Stimulated activated CD8-positive, alpha-beta memory T cell treated with anti-CD3 and anti-CD28 coated beads, Interleukin-4, amount 100 ng/mL, for 1 hour (primary cell): ENCODE measurements at places on chromosomes 2 and 18.
A peak's percentile ranks its signal among the peaks of the same experiment; 100 is the strongest.

DNA sequence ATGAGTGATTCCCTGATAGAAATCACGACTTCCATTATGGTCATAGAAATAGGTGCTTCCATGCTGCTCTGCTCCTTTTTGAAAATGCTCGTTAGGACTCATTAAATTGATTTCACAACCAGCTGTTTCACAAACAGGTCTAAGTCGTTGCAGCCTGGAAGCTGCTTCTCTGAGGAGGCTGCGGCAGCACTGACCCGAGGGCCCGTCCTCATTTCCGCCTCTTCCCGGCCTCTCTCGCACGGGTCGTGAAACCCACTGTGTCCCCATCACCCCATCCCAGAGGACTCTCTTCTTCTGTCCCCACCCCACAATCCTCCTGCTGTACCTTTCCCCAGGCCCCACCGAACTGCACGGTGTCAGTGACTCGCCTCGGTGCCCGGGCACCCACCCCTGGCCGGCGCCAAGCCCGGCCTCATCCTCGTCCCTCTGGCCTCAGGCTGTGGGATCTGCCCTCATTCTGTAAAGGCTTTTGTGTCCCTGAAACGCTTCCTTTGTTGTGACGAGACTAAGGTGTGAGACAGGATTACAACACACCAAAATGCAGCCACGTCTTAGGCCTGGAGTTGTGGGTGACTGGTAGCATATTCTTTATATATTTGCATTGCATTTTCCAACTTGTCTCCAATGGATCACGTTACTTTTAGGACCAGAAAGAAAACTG, 112.7 kb upstream of the CTDP1 start:
- DNase-seq, result no peak

GRCh38 chr18:9735238-9735637, 27.1 kb downstream of the RAB31 start:
- DNase-seq, result no peak

- no peak for DNase-seq
These were observed 88.2 kb downstream of the MTCL1 start for GRCh38 chr18:8793445-8794155.

DNA sequence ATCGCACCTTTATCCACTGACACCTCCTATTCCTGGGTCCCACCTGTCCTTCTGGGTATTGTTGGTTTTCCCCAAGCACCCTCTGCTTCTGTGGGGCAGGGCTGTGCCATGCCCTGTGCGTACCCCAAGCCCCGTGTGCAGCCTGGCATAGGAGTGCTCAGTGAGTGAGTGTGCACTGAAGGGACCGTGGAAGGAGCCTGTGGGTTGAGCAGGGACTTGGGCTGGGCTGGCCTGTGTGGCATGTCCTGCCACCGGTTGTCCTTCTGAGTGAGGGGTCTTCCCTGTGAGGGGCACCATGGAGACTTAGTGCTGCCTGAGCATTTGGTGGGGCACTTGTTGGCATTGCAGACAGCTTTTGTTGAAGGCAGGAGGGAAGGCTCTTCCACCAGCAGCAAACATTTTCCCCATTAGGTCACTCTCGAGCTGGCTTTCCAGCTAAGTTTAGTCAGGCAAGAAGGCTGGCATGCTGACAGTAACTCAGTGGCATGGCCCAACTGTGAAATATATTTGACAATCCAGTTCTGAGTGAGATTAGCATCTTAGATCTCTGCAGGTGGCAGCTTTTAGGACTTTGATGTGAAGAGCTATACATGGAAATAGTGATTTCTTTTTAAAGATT, 64.7 kb downstream of the LPIN1 start:
- DNase-seq, result no peak

- DNase-seq, result no peak
These were observed 507.9 kb upstream of the SYT4 start for GRCh38 chr18:43785158-43785557.

GRCh38 chr18:7789856-7790552, 222.9 kb downstream of the PTPRM start:
- DNase-seq, result no peak

DNA sequence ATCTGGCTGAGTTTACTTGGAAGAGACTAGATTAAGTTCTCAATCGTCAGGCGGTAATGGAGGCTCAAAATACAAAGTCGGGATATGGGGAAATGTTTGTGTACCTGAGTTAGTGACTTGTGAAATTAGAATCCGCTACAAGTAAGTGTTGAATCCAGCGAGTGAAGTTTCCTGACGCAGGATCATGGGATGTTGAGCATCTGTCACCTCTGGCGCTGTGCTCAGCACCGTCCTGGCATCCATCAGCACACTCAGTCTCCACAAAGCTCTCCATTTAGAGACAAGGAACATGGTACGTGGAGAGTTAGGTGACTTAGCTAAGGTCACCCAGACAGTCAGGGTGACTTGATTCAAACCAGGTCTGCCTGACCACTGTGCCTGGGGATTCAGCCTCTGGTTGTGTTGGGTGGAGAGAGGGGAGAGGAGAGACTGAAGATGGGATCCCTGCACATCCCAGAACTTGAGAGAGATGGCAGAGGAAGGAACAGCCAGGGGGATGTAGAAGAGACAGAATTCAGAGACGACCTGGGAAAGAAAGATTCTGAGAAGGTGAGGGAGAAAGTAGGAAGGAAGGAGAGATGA, 251.2 kb downstream of the ACKR3 start:
- no peak for DNase-seq

DNA sequence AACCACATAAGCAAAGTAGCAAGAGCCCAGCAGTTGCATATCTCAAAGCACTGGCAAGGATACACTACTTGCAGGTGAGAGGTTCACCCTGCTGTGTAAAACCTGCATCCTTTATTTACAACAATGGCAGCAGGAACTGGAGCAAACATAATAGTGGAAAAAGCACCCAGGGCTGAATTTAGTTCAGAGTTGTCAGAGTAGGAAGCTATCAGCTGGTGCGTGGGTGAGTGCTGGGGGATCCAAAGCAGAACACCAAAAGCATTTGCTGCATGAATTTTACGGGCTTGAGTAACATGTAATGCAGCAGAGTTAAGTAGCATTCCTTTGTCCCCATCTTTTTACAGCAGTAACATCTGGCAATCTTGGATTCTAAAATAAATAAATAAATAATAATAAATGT, 73.5 kb upstream of the SRD5A2 start:
- DNase-seq, result no peak

- no peak for DNase-seq
These were observed 41.3 kb downstream of the VPS54 start for GRCh38 chr2:63977904-63978303.

- no peak for DNase-seq
These were observed 54.3 kb downstream of the R3HDM1 start for GRCh38 chr2:135585586-135585985.

DNA sequence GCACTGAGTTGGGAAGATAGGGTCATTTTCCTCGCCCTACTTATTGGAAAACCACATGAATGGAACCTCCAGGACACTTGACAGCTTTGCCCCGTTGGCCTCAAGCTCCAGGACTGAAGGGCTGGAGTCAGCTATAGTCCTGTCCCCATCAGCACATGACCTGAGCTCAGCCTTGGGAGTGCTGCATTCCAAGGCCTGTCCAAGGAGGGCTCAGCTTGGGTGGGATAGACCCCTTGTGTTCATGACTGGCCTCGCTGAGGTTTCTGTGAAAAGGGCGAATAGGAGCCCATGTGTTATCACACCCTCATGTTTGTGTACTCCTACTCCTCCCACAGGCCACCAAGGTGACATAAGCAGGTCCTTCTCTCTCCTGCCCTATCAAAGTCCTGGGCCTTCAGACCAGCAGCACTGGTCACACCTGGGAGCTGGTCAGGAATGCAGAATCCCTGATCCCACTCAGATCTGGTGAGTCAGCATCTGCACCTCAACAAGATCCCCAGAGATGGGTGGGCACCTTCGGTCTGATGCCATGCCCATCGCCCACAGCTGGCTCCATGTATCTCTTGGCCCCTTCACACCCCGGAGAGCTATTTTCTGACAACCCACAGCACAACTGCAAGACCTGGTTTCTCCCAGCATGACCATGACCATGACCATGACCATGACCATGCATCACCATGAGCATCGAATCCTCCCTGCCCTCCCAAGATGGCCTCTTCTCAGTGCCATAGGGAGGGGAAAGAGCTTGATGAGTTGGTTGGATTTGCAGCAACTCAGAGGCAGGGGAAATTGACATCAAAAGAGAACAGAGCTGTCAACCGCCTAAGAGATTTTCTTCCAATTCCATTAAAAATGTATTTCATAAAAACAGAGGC, 83.0 kb upstream of the RAB6C start:
- DNase-seq, result no peak

GRCh38 chr2:207914716-207915115, 110.6 kb downstream of the PLEKHM3 start:
- DNase-seq, result no peak

DNA sequence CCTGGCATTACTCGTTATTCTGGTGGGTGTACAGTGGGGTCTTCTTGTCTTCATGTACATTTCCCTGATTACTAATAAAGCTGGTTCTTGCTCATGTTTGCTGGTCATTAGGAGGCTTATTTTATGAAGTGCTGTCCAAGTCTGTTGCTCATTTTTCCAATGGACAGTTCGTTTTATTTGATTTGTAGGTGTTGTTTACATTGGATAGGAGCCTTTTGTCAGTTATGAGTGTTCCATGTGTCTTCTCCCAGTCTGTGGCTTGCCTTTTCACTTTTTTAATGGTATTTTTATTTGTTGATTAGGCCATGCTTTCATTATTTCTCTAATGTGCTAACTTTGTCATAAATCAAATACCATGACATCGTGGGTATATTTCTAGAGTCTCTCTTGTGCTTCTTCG, 51.9 kb downstream of the CEP192 start:
- no peak for DNase-seq

- no peak for DNase-seq
These were observed 107.9 kb downstream of the DPP10 start for GRCh38 chr2:114550364-114550763.

GRCh38 chr2:112936927-112937232, 25.9 kb downstream of the IL37 start:
- DNase-seq, result no peak

GRCh38 chr2:99694331-99694730, 204.5 kb upstream of the REV1 start:
- no peak for DNase-seq

- no peak for DNase-seq
These were observed 578.6 kb upstream of the CHAC2 start for GRCh38 chr2:53188851-53189510.

GRCh38 chr2:46943881-46944798, 28.5 kb upstream of the MCFD2 start:
- DNase-seq, result peak; percentile 28

- DNase-seq, result no peak
These were observed 41.7 kb downstream of the PTPRM start for GRCh38 chr18:7608781-7609201.

DNA sequence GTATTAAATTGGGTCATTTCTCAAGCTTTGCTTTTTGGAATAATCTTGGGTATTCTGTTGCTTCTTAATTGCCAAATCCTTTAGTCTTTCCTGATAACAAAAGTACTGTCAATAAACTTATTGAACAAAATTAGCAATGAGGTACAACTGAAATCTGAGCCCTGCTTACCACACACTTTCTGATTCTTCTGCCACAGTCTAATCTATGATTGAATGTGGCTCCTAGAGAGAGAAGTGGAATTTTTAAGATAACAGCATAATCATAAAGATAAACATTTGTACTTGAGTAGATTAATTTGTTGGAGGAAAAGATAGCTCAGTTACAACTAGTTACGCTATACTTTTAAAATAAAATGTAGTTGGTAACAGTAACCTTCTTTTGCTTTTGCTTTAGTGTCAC, 354.8 kb downstream of the CELF4 start:
- DNase-seq, result no peak

GRCh38 chr2:25825238-25825637, 53.0 kb downstream of the ASXL2 start:
- DNase-seq, result no peak

DNA sequence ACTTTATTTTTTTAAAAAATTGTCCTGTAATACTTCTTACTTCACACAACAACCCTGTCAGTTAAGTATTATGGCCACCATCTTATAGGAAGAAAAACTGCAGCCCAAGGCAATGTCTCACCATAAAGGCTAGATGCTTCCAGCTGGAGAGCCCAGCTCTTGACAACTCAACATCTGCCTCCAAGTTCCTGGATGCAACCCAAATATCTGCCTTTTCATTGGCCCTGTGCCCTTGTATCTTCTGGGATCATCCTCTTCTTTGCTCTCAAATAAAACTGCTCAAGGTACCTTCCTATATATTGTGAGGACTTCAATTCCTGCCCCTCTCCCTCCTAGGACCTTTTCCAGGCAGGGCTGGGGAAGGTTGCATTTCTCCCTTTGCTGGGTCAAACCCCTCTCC, 69.5 kb downstream of the BIN1 start:
- DNase-seq, result no peak

GRCh38 chr2:77005522-77005921, 516.7 kb downstream of the LRRTM4 start:
- DNase-seq, result no peak

DNA sequence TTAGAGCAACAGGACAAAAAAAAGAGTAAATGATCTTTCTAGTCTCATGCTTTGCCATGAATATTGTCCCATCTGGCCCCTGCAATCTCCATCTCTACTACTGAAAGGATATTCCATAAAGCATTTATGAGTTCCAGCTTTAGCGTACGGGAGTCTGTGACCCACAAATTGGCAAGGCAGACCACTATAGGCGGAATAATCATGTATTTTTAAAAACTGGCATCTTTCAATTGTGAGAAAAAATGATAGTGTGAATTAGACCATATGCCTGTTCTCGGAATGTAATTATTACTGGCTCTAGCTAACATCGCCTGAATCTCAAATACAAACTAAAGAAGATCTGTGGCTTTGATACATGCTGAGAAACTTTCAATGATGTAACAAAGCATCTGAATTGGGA, 738.1 kb upstream of the NXPH2 start:
- no peak for DNase-seq

- no peak for DNase-seq
These were observed 34.0 kb upstream of the TMEFF2 start for GRCh38 chr2:192228685-192229084.

- DNase-seq, result no peak
These were observed 647 bp downstream of the CCDC121 start for GRCh38 chr2:27627963-27628766.

- DNase-seq, result no peak
These were observed 28.9 kb downstream of the PXDN start for GRCh38 chr2:1715184-1716013.

DNA sequence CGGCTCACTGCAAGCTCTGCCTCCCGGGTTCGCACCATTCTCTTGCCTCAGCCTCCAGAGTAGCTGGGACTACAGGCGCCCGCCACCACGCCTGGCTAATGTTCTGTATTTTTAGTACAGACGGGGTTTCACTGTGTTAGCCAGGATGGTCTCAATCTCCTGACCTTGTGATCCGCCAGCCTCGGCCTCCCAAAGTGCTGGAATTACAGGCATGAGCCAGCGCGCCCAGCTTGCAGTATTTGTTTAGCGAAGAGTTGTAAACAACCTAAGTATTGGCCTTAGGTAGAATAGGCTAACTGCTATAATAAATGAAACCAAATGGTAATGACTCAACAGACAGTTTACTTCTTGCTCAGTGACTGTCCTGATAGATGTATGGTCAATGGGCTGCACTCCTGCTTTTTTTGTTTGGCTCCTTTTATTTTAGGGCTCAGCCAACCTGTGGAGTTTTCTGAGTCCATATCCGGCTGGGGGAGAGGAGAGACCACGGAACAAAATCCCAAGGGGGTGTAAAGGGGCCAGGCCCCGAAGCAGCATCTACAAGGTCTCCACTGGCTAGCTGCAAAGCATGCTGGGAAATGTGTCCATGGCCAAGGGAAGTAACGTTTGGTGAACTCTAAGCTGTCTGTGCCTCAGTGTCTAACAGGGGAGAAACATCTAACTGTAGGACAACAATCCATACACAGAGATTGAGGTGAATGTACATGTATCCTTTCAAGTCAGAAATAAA, 841.0 kb upstream of the ID2 start:
- DNase-seq, result no peak
